Mesothelial cell of epicardium (in vitro differentiated cells): ENCODE measurements at places on chromosomes 7 and 10.

- peak; percentile 77 for DNase-seq
These were observed 5.7 kb upstream of the TNRC18 start for GRCh38 chr7:5429253-5429856.

DNA sequence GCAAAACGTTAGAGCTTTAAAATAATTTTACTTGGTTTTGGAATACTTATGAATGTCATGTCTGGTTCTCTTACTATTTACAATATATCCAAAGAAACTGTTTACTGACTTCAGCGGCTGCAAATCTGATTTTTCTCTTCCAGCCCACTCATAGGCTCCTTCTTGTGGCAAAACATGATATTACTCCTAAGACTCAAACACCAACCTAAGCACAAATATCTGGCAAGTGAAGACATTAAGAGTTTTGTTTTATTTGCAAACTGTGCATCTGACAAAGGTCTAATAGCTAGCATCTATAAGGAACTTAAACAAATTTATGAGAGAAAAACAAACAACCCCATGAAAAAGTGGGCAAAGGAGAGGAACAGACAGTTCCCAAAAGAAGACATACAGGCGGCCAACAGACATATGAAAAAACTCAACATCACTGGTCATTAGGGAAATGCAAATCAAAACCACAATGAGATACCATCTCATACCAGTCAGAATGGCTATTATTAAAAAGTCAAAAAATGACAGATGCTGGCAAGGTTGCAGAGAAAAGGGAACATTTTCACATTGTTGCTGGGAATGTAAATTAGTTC is 20.3 kb upstream of the GJC3 start:
- DNase-seq: no peak

DNA sequence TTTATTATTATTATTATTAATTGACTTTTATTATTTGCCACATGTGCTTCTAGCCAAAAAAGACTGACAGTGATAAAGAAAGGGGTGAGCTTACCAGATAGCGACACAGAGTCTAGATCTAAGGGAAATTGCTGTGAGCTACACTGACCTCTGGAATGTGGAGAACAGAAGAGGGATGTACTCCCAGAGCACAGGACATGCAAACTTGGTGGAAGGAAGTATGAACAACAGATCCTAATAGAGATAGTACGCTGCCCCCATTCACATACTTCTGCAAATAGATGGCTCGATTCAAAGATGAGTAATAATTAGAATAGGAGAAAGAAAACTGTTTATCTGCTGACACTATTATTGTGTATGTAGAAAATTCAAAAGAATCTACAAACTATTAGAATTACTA is 109.3 kb upstream of the HPS1 start:
- no peak for DNase-seq

- no peak for DNase-seq
These were observed 816 bp upstream of the SDK1 start for GRCh38 chr7:3300221-3300650.

GRCh38 chr10:52391927-52392602 is 78.0 kb downstream of the DKK1 start:
- DNase-seq: no peak

- peak; percentile 74 for DNase-seq
These were observed 45.3 kb upstream of the CDK1 start for GRCh38 chr10:60732807-60733516.

GRCh38 chr7:80548840-80549530 is 37.1 kb upstream of the GNAT3 start:
- no peak for DNase-seq

GRCh38 chr7:22730066-22730710 is 3.2 kb downstream of the IL6 start:
- no peak for DNase-seq

DNA sequence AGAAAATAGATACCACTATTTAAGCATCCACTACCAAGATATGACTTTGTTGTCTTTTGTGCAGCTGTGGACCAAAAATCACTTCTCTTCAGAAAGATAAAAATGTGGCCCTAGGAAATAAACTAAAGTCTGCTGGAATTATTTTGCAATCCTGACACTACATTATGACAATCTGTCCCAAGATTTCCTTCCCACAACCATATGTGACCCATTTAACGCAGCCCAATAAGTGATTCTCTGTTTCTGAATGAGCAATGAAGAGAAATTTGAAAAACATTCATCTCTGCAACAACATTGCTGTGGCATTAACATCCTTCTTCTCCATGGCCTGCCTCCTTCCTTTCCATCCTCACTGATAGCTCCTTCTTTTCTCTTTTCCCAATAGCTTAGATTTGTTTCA is 212.0 kb downstream of the TSPAN12 start:
- no peak for DNase-seq

DNA sequence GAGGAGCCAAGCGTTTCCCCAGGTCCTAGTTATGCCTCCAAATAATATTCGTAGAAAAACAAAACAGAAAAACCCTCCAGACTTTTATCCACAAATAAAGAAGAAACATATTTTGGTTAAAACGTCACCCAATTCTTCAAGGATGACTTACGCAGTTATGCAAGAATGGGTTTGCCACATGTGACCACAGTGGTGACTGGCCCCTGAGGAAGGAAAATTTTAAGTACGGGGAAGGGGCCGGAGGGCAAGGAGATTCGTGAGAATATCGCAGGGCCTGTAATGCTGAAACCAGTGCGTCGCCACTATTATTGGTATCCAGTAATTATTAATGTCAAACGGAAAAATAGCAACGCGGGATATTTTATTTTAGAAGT is 537 bp upstream of the MRPS24 start:
- no peak for DNase-seq

DNA sequence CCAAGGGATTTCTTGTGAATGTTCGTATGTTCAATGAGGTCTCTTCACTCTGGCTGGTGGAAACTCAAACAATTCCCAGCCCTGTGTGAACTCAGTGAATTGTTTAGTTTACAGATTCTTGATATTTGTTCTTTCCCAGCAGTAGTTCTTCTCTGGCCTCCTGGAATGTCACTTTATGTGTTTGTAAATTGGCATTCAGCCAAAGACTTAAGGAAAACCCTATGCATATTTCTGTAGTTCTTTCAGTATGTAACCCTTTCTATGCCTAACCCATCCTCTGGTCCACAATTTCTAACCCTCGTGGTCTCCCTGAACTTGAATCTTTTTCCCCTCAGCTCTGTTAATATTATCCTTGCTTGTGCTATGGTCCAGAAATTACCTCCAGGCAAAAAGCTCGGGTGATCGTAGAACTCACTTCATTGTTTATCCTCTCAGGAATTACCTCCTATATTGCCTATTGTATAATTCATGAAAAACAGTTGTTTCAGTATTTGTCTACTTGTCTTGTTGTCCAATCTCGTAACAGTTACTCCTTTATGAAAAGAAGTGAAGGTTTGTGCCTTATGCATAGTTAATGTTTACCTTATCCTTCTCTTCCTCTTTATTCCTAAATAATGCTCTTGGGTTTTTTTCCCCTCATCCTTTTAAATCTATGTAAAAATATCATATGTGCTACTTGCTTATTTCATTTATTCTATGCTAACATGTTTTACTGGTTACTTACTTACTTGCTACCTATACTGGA is 23.7 kb upstream of the AGR3 start:
- DNase-seq: no peak

- no peak for DNase-seq
These were observed 766 bp downstream of the BAMBI start for GRCh38 chr10:28677888-28678686.

GRCh38 chr10:73780301-73780700 is 1.5 kb upstream of the CHCHD1 start:
- no peak for DNase-seq

GRCh38 chr7:29495653-29496052 is 68.0 kb upstream of the PRR15 start:
- DNase-seq: no peak

DNA sequence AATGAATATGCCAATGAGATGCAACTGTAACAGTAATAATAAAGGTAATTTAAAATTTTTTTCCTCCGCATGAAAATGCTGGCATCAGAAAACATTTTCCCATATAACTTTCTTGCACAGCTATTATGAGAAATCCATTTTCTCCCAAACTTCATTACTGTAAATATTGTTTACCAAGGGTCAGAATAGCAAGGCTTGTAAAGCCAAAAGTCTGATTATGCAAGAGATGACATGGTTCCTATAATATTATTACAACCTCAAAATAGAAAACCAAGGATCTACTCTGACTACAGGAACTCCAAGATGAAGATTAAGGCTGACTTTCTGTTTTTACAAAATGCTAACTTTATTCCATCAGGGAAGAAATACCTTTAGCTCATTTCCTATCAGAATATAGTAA is 162.7 kb upstream of the CDK1 start:
- no peak for DNase-seq

DNA sequence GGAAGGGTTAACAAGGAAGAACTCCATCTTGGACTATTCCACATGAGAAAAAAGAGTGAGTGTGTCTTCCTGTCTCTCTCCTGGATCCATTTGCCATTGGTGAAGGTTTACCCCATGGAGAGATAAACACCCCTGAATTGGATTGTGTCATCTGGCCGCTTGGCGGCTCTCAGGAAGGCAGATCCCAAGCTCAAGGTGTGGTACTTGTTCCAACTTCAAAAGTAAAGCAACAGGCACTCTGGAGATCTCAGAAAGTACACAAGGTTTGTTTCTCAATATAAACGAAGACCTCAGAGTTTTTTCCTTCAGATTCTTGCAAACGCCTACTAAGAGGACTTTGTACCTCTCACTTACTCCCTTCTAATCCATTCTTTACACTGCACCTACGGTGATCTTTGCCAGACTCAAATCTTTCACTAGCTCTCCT is 116.7 kb downstream of the REEP3 start:
- DNase-seq: no peak

- peak; percentile 25 for DNase-seq
These were observed 509.9 kb downstream of the PARD3 start for GRCh38 chr10:34305189-34305588.

- no peak for DNase-seq
These were observed 256.3 kb downstream of the ARL4A start for GRCh38 chr7:12943781-12944180.

DNA sequence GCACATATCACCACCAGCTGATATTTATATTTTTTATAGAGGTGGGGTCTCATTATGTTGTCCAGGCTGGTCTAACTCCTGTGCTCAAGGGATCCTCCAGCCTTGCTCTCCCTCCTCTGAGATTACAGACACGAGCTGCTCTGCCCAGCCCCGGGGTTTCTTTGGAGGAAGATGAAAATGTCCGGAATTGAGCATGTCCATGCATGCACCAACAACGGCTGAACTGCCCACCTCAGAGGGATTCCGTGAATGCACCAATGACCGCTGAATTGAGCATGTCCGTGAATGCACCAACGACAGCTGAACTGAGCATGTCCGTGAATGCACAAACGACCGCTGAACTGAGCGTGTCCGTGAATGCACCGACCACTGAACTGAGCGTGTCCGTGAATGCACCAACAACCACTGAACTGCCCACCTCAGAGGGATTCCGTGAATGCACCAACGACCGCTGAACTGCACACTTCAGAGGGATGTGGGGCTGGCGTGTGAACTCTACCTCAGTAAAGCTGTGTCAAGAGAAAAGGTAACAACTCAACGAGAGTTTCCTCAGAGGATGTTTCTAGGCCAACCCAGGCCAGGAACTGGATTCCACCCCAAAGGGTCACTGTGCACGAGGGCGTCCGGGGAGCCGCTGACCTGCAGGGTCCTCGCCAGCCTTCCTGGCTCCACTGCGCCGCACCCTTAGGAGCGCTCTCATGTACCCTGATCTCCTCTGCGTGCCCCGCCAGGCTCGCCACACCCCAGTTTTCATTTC is 34.9 kb upstream of the INPP5A start:
- no peak for DNase-seq

DNA sequence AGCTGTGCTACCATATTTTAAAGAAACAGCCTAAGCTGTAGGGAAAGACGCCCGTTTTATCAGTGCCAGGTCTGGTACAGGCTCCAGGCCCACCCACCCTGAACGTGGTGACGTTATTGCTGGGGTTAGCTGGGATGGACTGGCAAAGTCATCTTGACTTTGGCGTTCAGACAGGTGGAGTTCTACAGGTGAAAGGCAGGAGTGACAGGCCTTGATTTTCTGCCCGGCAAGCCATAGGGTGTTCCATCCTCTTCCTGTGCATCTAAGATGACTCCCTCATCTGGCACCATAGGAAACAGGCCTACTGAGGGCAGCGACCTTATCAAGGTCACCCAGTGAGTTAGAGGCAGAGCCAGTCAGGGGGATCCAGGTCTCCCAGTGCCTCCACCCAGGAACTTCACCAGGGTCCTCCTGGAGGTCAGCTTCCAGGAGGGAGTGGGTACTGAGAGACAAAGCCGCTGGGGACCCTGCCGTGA is 41.6 kb downstream of the HK1 start:
- no peak for DNase-seq

GRCh38 chr7:132759482-132760243 is 183.4 kb upstream of the PLXNA4 start:
- DNase-seq: no peak

DNA sequence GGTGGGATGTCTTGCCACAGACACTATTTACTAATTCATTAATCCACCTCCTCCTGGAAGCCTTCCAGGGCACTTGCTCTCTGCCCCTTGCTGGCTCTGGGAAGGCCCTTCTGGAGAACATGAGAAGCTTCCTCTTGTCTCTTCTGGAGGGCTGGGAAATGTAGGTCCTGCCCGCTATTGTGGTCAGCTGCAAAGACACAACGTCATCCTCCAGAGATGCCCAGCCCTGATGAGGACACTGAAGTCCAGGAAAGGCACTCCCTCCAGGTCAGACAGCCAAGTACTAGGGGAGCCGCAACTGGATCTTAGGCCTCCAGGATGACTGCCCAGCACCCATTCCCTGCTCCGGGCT is 9.6 kb upstream of the TACR2 start:
- DNase-seq: no peak

DNA sequence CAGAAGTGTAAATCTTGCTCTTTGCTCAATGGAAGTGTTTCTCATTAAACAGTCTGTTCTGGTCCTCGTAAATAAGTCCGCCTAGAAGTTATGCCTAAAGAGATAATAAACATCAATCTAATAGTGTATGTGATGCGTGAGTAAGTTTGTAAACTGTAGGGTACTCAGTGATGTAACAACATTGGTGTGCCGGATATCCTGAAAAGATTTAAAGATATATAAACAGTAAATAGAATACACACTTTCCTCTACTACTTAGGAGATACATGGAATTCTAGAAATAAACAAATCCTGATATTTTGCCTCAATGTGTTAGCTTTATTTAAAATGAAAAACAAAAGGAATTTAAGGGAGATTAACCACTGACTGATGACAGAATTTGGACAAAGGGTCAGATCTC is 123.5 kb downstream of the AHR start:
- DNase-seq: no peak

DNA sequence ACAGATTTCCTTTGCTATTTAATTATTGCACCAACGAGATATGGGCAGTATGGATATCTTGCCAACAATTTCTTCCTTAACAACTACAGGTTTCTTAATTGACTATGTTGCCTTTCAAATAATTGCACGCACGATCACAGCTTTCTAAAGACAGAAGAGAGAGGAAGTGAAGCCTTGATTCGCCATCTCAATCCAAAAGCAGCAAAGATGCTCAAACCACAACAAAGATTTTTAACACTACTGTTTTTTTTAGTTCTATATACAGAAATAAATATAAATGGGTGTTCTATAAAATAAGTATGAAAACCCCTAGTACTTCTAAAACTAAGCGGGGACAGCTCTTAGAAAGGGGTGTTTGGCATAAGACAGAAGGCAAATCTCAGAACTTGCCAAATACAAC is 251.3 kb downstream of the SFMBT2 start:
- DNase-seq: no peak

GRCh38 chr7:51346126-51346525 is 29.5 kb upstream of the COBL start:
- no peak for DNase-seq

- DNase-seq: no peak
These were observed 255.4 kb downstream of the PRPF18 start for GRCh38 chr10:13842117-13842516.
